ENCODE measurements at places on chromosomes 11 and 22. TPM values are rescaled to one million over a fixed set of nuclear protein-coding genes. Genes with fewer than 3 reads are reported as not detected.

KRTAP5-9 gene
- 0.61 TPM for total RNA-seq

SLC17A6 gene
- total RNA-seq: not detected

TRIM64 gene
- total RNA-seq: not detected

GAS2 gene
- total RNA-seq: 1.6 TPM

SLC22A12 gene
- not detected for total RNA-seq

BEST1 gene
- total RNA-seq: 0.64 TPM

OR51E2 gene
- 0.84 TPM for total RNA-seq

FXYD2 gene
- total RNA-seq: 1.0 TPM

ARHGAP8 gene
- 57.3 TPM for total RNA-seq

BTBD18 gene
- total RNA-seq: not detected

MEI1 gene
- total RNA-seq: 1.9 TPM

TEX12 gene
- total RNA-seq: 0.31 TPM

GRM5 gene
- total RNA-seq: not detected

YPEL1 gene
- 1.6 TPM for total RNA-seq

SYT7 gene
- total RNA-seq: 18.6 TPM

PRR33 gene
- not detected for total RNA-seq

ABCG4 gene
- total RNA-seq: not detected

NCR3LG1 gene
- total RNA-seq: 13.1 TPM

CHKB gene
- 72.7 TPM for total RNA-seq

CNGA4 gene
- not detected for total RNA-seq

CBX7 gene
- total RNA-seq: 33.4 TPM

MIAT gene
- total RNA-seq: 2.9 TPM

DNAJB7 gene
- 0.47 TPM for total RNA-seq

HBB gene
- 25.8 TPM for total RNA-seq

TPP1 gene
- total RNA-seq: 71.7 TPM

LMO1 gene
- total RNA-seq: not detected

CCDC73 gene
- total RNA-seq: not detected

ARHGAP20 gene
- total RNA-seq: 2.8 TPM

PGA4 gene
- 0.52 TPM for total RNA-seq

C11orf16 gene
- total RNA-seq: not detected

DTX4 gene
- 62.4 TPM for total RNA-seq

SPDYC gene
- not detected for total RNA-seq

BRSK2 gene
- total RNA-seq: 0.79 TPM

OR5B21 gene
- not detected for total RNA-seq

PHOX2A gene
- total RNA-seq: 0.61 TPM

GVQW3 gene
- 2.4 TPM for total RNA-seq

PRDM11 gene
- total RNA-seq: 9.7 TPM

LUZP2 gene
- total RNA-seq: 3.2 TPM

LRRC74B gene
- 0.18 TPM for total RNA-seq

SLCO2B1 gene
- 65.9 TPM for total RNA-seq

HDAC10 gene
- total RNA-seq: 49.2 TPM

PATE4 gene
- total RNA-seq: not detected

MS4A3 gene
- total RNA-seq: not detected

Measured in left colon (tissue), 2 donors.